ENCODE measurements at places on chromosomes 3 and 15.

DNA sequence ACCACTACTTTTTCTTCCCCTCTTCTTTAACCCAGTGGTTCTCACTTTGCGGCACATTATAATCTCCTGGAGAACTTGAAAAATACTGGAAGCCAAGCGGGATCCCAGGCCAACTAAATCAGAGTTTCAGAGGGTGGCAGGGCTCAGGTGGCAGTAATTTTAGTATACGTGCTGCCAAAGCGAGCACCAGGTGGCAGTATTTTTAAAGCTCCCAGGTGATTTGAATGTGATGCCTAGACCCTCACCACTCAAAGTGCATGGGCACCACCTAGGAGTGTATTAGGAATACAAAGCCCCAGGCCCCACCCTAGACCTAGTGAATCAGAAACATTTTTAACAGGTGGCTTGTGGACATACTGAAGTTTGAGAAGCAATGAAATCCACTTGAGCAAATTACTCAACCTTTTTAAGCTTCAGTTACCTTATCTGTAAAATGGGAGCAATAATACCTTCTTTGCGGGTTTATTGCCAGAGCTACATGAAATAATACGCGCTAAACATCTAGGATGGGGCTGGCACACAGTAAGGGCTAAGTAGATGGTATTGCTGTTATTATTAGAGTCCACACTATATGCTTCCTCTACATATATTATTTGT is 8.3 kb downstream of the B3GALNT1 start:
- no peak for DNase-seq

GRCh38 chr3:99903869-99904268 is 86.2 kb downstream of the CMSS1 start:
- DNase-seq = no peak

- no peak for DNase-seq
Measured at GRCh38 chr3:52399131-52399530, 45.8 kb downstream of the SEMA3G start.

GRCh38 chr3:107153981-107154380 is 223.3 kb upstream of the CCDC54 start:
- DNase-seq = no peak

GRCh38 chr3:29486096-29486495 is 205.2 kb downstream of the RBMS3 start:
- no peak for DNase-seq

- DNase-seq = no peak
Measured at GRCh38 chr3:113204371-113204770, 7.0 kb upstream of the BOC start.

DNA sequence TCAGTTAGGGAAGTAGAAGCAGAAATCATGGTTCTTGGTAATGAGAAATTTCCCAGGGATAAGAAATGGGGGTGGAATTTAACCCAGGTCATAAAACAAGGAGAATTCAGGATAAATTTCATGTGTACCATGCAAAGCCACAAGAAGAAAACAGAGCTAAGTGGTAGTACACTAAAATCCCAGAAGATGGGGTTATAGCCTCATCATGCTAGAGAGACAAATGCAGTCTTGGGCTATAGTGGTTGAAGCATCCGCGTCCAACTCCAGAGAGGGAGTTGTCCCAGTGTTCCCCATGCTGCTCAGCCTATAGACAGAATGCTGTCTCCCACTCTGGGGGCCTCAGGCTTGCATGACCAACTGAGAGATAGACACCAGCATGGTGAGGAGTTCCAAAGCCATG is 36.2 kb upstream of the CLRN1 start:
- DNase-seq = no peak

- DNase-seq = no peak
Measured at GRCh38 chr3:105458518-105459215, 92.0 kb downstream of the ALCAM start.

DNA sequence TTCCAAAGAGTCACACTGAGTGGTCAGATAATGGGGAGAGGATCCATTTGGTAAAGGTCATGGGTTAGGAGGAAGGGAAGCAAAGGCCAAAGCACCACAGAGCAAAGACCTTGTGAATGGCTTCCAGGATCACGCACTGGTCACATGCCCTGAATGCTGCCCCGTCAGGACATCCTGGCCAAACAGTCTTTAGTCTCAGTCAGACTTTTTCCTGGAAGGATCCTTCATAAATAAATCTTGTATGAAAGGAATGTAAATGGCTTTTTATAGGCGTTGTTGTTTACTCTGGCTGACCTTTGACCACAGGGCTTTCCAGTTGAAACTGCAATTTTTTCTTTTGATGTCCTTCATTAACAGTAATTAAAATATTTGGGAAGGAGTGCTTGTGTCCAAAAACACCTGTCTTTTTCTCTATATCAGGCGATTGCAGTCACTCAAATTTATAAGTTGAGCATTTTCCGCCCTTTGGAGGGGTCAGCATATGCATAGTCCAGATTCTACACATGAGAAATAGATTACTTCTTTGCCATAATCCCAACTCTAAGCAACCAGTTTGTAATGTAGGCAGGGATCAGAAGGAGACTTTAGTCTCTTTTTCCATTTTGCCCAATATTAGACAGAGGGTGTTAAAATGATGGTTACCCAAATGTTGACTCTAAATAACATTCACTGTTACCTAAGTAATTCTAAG is 48.4 kb downstream of the CHAC1 start:
- no peak for DNase-seq

DNA sequence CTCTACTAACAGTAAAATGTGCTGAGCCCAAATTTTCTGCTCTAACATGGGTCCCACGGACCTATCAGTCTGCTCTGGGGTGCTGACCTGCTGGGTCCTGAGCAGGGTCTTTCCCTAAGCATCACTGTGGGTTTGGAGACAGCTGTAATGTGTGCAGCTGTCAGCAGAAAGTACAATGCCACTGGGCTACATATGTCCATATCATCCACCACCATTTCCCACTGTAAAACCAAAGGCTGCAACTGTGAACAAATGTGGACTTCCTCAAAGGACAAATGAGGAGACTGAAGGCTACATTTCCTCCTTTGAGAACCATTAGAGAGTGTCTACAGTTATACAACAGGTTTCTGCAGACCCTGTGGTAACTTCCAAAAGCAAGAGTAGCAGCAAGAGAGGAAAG is 33.8 kb upstream of the IP6K2 start:
- no peak for DNase-seq

DNA sequence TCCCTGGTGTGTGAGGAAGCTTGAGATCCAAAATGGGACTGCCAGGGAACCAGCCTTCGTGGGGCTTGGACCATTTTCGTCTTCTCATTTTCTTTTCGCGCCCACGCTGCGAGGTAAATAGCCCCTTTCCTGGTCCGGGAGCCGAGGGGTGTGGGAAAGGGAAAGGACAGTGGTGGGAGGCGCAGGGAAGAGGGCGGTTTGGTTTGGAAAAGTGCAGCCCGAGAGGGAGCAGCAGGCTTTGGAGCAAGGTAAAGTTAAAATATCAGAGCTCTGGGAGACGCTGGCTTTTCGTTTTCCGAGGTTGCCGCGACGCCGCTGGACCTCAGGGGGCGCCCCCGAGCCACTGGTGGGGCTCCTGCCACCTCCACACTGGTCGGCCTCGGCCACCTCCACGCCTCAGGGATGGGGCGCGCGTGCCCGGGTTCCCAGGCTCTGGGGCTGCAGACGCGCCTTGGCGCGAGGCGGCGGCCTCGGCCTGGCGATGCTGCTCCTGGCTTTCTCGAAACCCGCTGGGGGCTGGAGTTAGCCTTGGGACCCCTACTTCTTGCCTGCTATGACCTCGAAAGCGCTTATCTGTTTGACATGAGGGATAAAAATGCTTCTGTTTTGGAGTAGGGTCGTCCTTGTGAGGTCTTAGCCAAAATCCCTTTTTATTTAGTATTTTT is 3.2 kb downstream of the PTPRG start:
- peak; percentile 89 for DNase-seq

DNA sequence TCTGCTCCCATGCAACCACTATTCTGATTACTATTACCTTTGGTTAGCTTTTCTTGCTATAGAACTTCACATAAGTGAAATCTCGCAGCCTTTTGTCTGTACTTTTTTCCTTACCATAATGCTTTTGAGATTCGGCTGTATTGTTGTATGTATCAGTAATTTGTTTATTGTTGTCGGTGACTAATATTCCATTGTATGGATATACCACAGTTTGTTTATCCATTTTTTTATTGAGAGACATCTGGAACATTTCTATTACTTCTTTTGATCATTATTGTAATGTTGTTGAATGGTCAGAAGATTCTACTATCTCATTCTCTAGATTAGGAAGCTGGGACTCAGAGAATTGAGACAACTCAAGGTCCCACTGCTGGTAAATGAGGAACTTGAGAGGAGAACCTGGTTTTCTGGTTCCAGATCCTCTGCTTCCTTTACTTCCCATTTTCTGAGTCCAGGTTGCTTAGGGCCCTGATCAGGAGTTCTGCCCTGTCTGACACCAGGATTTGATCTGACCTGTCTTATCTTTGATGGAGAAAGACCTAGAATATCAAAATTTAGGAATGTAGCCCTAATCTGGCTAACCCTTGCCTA is 18.2 kb upstream of the SPTSSB start:
- no peak for DNase-seq

- no peak for DNase-seq
Measured at GRCh38 chr3:13088028-13089006, 15.1 kb upstream of the IQSEC1 start.

DNA sequence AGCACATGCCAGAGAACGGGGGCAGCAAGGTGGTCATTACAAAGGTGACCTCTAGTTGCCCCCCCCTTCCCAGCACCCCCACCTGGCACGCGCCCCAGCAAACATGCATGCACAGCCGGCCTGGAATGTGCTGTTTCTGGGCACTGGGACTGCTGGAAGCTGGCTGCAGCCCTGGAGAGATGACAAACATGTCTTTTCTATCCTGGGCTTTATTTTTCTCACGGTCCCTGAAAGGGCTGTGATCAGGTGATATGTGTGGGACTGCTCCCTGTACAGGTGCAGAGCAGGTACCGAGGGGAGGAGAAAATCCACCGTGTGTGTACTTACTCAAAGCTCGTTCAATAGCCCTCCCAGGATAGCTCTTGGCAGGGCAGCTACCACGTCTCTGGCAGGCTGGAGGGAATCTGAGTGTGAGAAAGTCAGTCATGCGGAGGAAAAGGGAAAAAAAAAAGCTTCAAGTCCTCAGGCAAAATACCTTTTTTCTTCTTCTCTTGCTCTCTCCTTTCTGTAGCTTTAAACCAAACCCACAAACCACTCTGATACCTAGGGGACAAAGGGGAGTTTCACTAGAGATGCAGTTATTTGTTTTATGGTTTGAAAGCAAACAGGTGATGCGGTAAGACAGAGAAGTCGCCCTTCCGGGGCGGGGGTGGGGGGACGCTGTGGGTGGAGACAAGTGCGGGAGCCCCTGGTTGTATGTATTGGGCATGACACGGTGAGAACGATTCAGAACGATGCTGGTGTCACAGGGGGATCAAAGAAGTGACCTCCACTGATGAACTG is 5.0 kb upstream of the HES1 start:
- no peak for DNase-seq

- no peak for DNase-seq
Measured at GRCh38 chr15:67685008-67685599, 140.2 kb upstream of the SKOR1 start.

DNA sequence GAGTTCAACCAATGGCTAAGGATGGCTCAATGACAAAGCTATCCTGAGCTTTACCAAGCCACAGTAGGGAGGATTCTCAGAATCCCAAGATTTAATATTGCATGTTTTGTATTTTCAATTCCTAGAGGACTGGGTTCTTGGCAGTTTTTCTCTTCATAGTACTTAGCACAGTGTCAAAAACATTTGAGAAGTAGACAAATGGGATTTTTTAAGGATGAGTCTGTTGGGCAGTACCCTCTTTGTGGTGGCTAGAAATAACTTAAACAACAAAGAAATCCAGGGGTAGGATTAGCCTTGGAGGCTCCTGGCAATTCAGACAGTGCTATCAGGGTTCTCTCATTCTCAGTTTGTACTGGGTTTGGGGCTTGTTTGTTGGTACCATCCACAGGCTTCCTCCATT is 212.8 kb upstream of the RORA start:
- DNase-seq = no peak

DNA sequence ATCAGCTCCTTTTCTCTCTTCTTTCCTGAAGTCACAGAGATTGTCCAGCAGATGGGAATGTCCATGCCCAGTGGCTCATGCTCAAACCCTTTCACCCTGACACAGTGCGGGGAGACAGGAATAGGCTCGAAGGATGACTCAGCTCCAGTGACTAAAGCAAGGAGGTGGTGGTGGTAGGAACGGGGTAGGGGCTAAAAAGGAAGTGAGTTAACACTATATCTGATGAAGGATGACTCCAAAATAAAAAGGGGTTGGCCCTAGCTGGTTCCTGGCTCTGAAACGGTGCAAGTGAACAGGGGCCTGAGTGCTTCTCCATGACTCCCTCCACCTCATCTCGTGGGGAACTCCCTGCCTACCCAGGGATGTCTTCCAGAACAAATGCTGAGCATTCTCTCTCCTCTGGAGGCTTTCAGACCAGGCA is 167.4 kb upstream of the LPP start:
- DNase-seq = no peak

DNA sequence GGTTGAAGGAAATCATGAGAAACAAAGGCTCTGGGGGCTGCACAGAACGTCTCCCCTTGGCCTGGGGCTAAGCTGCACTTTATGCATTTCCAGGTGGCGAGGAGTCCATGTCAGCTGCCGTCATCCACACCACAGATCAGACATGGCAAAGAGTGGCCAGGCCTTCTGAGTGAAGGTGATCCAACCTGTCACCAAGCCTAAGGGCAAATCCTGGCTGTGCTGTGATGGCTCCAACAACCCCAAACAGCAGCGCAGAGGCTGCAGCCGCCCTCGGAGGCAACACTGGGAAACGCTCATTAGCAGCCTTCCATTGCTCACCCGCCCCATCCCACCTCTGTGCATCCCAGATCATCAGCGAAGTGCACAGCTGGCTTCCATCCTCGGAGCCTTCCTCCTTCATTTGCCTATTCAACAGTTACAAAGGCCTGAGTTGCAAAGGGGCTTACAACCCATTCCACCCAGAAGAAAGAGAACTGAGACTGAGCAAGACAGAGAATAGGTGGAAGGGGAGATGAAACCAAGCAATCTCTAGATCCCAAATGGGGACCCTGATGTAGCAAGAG is 55.7 kb downstream of the SRGAP3 start:
- DNase-seq = no peak

DNA sequence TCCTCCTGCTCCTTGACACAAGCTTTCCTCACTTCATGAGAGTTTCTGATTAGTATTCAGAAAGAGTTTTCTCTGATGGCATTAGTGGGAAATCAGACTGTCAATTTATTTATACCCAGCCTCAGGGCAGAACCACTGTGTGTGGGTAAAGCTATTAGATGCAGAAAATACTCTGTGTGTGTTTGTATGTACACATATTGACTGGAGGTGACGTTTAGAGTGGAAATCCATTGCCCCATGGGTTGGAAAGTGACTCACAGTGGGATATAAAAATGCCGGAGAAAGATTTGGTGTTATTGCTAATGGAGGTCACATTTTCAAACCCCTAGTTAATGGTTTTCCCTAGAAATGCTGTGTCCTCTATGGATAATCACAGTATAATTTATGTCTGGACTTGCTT is 577.6 kb downstream of the AGBL1 start:
- DNase-seq = no peak

- no peak for DNase-seq
Measured at GRCh38 chr3:50536471-50537180, 30.9 kb downstream of the C3orf18 start.

- no peak for DNase-seq
Measured at GRCh38 chr15:83610901-83611685, 42.8 kb upstream of the ADAMTSL3 start.
